ENCODE measurements at places on chromosomes 1 and 21.
A peak's percentile ranks its signal among the peaks of the same experiment; 100 is the strongest.

GRCh38 chr1:246681900-246682895 lies 42.0 kb upstream of the SCCPDH start:
- no peak for DNase-seq

GRCh38 chr21:29342363-29342957 lies 43.7 kb downstream of the BACH1 start:
- DNase-seq: peak; percentile 93

DNA sequence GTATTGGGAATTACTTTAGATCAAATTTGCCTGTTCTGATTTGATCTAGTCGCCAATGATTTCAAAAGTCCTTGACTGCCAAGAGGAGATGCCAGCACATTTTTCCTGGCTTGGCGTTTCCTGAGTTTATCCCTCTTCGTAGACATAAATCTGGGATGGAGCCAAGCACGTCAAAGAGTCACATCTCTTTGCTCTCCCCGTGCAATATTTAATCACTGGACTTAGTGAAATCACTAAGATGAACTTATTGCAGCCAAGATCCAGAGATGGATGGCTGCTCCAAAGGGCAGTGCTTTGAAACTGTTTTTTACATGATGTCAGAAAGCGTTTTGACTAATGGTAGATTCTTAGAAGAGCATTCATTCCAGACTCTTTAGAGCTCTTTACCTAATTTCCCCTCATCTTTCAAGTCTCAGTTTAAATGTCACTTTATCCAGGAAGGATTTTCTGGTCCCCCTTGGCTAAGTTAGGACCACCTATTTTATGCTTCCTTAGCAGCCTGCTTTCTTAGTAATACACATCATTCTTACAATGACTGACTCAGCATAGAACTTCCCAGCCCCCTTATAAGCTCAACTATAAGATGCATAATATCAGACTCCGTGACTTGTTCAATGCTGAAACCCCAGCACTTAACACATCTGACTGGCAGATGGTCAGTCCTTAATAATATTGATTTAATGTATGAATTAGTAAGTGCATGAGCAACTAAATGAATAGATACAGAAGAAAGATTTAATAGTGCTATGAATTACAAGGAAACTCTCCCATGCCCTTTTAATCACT lies 94.4 kb upstream of the GREM2 start:
- DNase-seq: no peak

DNA sequence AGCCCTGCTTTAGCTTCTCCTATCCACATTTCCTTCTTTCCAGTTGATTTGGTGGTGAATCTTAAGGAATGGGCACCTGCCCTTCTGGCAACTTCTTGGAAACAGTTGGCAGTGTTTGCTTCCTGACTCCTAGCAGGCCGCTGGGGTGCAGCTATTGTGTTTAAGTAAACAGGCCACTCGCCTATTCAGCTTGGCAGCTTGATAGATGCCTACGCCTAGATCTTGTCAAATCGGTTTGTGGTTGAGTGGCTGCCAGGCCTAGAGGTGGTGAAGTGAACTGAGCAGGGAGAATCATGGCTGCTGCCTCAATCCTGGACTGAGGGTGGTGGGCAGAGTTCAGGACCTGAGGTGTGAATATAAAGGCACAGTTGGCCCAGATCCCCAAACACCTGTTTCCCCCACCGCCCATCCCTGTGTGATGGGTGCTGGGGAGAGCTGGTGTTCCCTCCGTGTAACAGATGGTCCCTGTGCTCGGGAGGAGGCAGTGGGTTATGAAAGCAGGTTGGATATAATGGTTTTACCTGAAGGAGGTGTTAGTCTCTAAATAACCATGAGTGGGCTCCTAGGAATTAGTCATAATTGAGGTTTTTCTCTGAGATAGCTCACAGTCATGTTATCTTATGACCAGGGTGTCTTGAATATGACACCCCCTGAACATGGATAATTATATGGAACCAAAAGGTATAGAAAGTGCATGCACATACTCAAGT lies 940 bp upstream of the PLA2G2C start:
- no peak for DNase-seq

- DNase-seq: no peak
Observed at GRCh38 chr1:197151185-197151584, 4.7 kb upstream of the ASPM start.

DNA sequence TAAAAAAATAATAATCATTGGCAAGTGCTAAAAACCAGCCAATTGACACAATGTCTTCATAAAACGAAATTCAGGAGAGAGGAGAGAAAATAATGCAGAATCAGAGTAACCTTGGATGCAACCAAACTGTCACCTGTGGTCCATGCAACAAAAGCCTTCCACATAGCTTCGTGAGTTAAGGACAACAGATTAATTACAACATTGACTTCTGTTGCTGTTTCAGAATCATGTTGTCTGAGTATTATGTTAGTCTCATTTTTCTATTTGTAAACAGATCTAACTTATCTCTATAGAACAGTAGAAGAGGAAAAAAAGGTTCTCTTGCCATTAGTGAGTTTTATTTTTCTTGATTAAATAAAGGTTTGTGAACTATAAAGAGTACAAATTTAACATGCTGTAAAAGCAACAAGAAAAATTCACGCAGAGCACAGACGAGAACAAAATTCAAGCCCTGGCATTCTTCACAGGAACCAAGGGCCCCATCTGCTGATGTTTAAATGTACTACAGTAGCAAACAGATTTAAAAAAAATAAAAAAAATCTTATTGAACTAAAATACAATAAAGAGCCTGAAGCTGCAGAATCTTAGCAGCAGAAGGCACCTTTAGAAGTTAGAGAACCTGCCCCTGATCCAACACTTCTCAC lies 381.1 kb upstream of the PKN2 start:
- DNase-seq: peak; percentile 18

DNA sequence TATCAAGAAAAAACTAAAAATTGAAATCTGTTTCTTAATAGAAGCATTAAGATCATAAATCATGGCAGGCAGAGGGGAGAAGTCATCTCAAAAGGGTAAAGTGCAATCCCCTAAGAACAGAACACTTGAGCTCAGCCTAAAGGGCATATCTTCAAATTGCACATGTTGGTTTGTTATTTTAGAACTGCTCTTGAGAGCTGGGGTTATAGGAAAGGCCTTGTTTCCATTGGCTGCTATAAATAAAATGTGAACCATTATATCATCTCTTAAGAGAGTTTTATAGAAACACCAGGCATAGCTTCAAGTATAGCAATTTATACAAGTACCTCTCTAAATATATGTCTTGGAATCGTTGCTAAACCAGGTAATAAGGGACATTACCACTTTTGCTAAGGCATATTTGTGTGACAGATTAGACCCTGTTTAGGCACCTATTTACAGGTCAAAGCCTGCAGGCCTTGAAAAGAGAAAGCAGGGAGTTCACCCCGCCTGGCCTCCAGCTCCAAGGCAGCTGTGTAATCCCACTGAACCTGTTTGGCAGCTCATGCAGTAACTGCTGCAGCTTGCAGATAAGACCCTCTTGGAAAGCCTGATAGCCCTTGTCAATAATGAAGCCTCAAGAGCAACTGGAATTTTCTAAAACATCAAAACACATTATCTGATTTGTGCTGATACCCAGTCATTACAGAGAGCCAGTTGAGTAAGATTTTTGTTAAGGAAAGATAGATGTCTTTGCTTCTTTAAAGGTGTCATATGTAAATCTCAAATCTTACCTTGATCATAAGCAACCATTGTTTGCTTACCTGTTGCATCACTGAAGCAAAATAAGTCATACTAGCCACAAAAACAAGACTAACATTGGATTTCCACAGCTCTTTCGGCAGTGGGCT lies 24.2 kb upstream of the SYDE2 start:
- no peak for DNase-seq

DNA sequence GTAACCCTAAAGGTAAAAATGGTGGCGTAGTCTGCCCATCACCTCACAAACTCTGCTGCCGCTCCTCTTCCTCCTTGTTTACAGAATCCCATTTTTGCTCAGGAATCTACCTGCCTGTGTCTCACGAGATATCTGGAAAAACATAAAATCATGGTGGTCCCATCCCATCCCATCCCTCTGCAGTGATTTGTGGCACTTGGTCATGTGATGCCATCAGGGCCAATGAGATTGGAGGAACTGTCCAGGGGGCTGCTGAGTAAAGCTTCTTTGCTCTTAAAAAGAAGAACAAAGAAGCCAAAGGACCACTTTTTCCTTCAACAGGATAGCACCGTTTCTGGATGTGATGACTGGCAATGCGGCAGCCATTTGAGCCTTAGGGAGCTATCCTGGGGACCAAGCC lies 33.0 kb upstream of the CLDN14 start:
- no peak for DNase-seq

GRCh38 chr1:84724128-84724860 lies 34.0 kb upstream of the SSX2IP start:
- no peak for DNase-seq

DNA sequence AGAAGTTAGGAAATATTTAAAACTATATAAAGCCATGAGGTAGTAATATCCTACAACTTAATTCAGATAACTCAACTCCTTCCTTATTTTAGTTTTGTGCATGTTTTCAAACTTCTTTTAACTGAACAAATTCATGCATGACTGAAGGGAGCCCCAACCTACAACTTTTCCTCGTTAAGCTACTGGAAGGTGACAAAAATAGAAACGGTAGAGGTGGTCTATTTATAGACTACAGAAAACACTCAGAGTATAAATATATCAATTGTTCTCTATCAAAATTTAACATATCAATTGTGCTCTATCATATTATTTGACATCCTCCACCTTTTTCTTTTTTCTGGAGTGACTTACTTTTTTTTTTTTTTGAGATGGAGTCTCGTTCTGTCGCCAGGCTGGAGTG lies 16.8 kb downstream of the SYNJ1 start:
- DNase-seq: no peak

- DNase-seq: no peak
Observed at GRCh38 chr1:212914789-212915188, 35.6 kb upstream of the VASH2 start.

GRCh38 chr1:41501581-41501980 lies 17.1 kb upstream of the EDN2 start:
- no peak for DNase-seq

GRCh38 chr1:161492827-161493226 lies 12.4 kb upstream of the FCGR2A start:
- DNase-seq: no peak

DNA sequence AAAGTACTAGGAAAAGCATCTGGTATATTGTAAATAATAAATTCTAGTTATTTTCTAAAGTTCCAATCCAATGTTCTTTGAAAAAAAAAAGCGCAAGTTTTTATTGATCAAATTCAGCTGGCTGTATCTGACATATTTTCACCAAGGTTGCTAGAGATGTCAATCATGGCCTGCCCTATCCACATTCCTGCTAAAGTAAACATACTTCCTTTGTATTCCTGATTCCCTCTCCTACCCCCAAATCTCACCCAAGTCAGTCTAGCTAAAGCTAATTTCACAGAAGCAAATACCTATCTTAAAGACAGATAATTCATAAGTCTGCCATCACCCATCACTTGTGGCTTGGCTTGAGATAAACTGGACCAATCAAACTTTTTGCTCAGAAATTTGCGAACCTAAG lies 21.3 kb downstream of the ANKRD13C start:
- no peak for DNase-seq

- no peak for DNase-seq
Observed at GRCh38 chr1:115133440-115133839, 44.1 kb upstream of the TSPAN2 start.

DNA sequence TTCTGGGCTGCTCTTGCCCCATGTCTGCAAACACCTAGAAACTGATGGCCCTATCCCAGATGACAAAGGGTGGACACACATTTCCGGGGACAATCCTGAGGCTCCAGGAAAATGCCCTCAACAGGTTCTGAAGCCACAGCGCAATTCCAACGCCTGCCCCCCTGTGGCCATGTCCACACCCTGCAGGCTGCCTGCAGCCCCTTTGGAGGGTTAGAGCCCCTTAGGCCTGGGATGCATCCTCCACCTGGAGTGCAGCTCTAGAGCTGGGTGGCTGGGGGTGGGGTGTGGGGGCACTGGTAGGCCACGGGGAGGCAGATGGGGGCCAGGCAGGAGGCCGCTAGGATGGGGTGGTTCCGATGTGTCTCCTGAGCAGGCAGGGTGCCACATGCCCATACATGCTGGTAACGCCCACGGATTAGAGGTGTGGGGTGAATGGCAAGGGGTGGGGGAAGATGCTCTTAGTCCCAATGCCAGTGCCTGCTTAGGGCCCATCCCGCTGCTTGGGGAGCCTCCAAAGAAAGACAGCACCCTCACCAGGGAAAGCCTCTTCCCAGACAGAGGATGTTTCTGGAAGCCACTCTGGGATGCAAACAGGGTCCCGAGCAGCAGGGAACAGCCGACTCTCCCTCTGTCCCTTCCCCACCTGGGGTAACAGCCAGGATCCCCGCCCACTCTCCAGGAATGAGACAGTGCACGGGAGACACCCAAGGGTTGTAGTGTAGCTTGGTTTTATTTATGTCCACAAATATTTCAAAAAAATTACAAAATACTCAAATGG lies 34.0 kb downstream of the SLC45A1 start:
- no peak for DNase-seq

- no peak for DNase-seq
Observed at GRCh38 chr1:227315629-227316346, 2.5 kb downstream of the CDC42BPA start.

DNA sequence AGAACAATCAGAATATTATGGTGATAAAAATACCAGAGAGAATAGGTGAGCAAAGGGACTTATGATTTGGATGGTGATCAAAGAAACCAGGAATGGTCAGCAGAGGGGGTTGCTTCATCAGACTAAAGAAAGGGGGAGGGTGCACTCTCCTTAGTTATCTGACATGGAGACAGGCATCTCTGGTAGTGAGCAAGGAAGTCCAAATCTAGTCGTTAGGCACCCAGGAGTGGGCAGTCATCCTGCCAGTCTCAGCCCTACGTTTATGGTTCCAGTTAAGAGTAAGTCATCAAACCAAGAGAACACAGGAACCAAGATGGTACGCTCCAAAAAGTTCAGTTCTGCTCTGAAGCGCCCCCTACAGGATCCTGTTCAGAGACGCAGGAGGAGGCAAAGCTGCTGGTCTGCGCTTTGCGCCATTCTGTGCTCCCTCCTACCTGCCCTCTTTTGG lies 28.6 kb downstream of the EBNA1BP2 start:
- no peak for DNase-seq

- DNase-seq: no peak
Observed at GRCh38 chr1:163772246-163772645, 450.5 kb downstream of the NUF2 start.

- DNase-seq: no peak
Observed at GRCh38 chr1:89611721-89612120, 21.2 kb upstream of the LRRC8C start.

DNA sequence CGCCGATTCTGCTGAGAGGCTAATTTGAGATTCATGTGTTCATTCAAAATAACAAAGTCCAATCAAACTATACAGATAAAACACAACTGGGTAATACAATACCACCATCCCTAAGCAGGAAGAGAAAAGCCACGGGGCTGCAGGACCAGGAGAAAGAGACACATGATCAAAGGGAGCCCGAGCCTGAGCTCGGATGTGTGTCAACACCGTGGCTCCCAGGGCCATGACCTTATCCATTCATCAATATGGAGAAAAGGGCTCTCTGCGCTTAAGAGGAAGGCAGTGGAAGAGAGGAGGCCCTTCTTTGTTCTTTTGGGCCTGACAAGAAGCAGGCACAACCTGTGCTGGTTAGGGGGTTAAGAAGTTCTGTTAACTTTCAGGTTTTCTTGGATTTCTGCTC lies 56.7 kb downstream of the HUNK start:
- no peak for DNase-seq
